ENCODE measurements at places on chromosomes 3 and 15.

DNA sequence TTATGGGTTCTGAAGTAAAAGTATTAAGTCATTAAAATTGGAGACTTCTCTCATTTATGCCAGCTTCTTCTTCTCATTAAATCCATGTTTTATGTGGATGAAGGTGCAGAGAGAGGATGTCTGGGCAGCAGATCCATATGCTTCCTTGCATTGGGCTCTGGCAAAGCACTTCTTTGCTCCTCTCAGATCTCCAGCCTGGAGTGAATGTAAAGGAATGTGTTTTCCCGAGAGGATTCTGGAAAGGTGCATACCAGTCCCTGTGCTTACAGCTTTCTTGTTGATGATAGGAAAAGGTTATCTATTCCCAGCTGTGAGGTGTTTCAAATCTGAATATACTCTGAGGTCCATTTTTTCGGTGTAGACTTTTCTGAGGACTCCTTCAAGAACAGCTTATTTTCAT lies 79.9 kb upstream of the PEX5L start:
- DNase-seq: no peak

GRCh38 chr3:47743855-47744254 lies 37.8 kb downstream of the SMARCC1 start:
- DNase-seq: no peak

GRCh38 chr15:69096196-69096595 lies 64.2 kb upstream of the GLCE start:
- no peak for DNase-seq

GRCh38 chr3:46536758-46537157 lies 29.3 kb downstream of the LRRC2 start:
- no peak for DNase-seq

GRCh38 chr3:16204751-16205150 lies 30.3 kb downstream of the GALNT15 start:
- no peak for DNase-seq

DNA sequence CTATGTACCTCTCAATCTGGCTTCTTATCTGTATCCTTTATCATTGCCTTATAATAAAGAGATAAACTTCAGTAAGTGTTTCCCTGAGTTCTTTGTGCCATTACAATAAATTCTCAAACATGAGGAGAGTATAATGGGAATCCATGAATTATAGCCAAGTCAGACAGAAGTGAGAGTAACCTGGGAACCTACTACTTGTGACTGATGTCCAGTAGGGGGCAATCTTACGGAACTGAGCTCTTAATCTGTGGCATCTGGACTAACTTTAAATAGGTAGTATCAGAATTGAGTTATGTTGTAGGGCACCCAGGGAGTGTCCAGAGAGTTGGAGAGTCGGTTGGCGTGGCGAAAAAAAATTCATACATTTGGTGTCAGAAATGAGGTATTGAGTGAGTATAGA lies 542.6 kb downstream of the ZBBX start:
- no peak for DNase-seq

DNA sequence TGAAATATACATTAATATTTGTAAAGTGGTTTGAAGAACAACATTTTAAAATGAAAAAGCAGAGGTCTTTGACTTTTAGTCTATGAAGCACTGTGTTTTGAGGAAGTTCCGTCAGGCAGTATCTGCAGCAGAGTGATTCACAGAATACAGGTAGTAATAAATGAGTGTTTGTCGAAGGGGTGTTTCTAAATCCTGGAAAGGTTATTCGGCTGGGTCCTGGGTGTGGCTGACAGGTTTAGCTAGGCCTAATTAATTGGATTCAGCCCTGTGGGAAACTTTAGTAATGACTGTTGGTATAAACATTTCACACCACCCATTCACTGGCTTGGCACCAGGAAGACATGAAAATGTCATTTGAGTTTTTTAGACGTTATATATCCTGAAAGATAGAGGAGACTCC lies 51.3 kb downstream of the TIPARP start:
- no peak for DNase-seq

Data from right kidney (tissue), 9 donors.